ENCODE measurements at places on chromosomes 16 and 17.

GRCh38 chr16:20865420-20866131 lies 34.6 kb downstream of the DCUN1D3 start:
- no peak for DNase-seq

- no peak for DNase-seq
Measured at GRCh38 chr16:85625053-85625452, 11.9 kb downstream of the GSE1 start.

DNA sequence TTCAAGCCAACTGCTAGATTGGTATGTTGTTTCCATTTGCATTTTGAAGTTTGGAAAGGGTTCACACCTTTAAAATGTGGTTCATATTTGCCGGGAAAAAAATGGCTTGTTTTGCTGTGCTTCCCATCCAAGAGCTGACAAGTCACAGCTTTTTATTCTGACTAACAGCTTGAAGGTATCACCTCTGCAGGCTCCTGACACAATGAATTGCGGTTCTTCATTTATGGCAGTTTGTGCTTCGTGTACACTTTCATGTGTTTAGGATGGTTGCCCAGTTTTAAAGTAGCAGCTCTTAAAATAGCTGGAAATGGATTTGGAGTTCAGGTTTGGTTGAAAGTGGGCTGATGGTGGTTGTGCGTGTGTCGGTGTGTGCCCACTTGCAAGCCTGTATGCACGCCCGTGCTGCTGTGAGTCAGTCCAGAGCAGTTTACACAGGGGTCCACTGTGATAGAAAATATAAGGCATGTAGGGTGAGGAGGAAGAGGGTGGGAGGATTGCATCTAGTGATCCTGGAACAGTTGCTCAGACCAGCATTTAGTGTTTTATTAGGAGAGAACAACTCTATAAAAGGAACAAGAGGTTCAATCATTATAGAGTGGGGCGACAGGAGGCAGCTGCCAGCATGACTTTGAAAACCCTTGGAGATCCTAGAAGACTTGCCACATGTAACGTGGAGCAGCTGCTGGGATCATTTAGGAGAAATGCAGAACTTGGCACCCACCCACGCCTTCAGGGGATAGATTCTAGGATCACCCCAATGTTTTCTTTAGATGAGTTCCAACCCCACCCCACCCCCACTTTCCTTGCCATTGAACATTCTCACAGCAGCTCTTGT lies 108.0 kb upstream of the TBX2 start:
- DNase-seq, result no peak

DNA sequence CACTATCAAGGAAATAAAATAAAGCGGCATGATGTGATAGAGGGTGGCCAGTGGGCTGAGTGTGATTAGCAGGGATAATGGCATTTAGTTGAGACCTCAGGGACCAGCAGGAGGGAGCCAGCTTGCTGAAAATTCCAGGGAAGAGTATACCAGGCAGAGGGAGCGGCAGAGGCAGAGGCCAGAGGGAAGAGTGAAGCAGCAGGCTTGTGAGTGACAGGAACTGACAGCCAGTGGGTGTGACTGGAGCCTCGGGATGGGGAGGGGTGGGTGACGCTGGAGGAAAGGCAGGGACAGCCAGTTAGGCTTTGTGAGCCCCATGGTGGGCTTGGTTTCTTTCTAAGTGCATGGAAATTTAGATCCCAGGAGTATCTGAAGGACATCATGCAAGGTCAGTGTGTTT lies 209.7 kb upstream of the CACNG3 start:
- no peak for DNase-seq

DNA sequence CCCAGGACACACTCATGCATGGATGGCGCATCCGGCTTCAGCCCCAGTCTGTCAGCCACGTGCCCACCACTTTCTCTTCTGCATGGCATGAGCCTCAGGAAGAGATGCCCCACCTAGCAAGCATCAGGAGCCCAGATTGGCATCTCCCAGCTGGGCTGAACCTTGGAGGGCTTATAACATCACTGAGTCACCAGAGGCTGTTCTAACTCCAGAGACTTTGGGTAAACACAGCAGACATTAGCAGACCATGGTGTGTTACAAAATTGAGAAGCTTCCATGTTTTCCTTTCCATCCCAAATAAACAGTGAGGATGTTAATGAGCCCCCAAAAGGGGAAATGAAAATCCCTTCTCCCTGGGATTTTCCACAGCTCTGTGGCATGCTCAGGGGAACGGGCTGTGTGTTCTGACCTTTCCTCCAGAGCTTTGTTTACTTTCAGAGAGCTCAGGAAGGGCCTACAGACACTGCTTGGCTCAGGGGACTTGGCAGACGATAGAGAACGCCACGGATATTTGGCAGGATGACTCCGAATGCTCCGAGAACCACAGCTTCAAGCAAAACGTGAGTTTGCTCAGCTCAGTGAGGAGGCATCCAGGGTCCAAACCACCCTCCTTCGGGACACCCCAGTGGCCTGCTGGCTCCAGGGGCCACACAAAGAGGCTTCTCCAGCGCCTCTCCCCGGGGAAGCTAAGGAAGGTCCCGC lies 16.5 kb downstream of the GLP2R start:
- no peak for DNase-seq
